ENCODE measurements at places on chromosomes 2 and 18. TPM values are rescaled to one million over a fixed set of nuclear protein-coding genes. Genes with fewer than 3 reads are reported as not detected.

The EPB41L3 gene
- 92.3 TPM for total RNA-seq

The LAMA3 gene
- 0.50 TPM for total RNA-seq

The FAHD2A gene
- 23.4 TPM for total RNA-seq

The PSMA8 gene
- not detected for total RNA-seq

The LYG2 gene
- total RNA-seq: not detected
